ENCODE measurements at places on chromosomes 2 and 18.

- no peak for DNase-seq
Measured at GRCh38 chr18:78074400-78075020, 824.9 kb downstream of the GALR1 start.

DNA sequence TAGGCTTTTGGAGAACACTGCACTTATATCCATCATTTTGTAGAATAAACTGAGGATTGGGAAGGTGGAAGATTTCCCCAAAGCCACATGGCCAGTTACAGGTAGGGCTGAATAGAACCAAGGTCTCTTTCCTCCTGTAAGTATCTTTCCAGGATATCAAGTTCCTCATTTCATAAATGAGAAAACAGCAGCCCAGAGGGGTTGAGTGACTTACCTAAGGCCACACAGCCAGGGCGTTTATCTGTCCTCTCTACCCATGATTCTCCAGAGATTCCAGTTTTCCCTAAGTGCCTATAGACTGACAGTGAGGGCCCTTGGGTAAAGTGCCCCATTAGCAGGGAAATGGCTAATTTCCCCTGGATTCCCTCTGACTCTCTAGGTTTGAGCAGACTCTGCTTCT is 132.3 kb upstream of the SKOR2 start:
- no peak for DNase-seq

GRCh38 chr18:77157312-77157711 is 24.7 kb upstream of the MBP start:
- DNase-seq: no peak

DNA sequence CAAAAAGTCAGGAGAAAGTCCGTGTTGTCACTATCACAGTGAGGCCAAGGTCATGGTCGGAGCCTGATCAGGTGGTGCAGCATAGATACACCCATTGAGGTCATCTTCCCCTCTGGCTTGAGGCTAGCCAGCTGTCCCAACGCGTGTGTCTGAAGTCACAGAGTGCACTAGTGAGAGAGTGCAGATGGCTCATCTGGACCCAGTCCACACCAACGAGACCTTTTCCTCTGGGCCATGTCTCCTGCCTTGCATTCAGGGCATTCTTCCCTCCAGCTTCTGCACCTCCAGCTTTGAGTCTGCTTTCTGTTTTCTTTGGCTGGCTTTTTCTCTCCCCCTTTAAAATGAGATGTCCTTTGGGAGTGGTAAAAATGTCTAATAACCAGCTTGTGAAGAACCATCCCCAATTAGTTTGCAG is 146.9 kb downstream of the TDRD15 start:
- no peak for DNase-seq

GRCh38 chr2:196153480-196153879 is 17.9 kb downstream of the STK17B start:
- no peak for DNase-seq

- no peak for DNase-seq
Measured at GRCh38 chr2:5713101-5713500, 20.9 kb downstream of the SOX11 start.

- DNase-seq: peak; percentile 86
Measured at GRCh38 chr2:69933839-69934613, 19.1 kb downstream of the MXD1 start.

DNA sequence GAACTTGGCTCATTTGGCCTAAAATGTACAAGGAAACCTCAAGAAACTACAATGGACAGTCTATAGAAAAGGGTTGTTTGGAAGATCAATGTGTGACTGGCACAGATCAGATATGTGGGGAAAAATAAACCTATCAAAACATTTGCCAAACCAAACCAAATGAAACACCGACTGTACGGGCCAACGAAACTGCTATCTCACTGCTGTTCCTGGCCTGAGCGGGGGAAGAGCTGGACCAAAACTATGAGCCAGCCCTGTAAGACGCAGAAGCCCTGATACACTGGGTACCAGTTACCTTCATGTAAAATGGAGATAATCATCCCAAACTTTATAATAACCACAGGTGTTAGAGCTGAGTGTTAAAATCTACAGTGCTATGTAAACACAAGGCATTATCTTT is 11.7 kb downstream of the CDC42EP3 start:
- no peak for DNase-seq

- no peak for DNase-seq
Measured at GRCh38 chr2:31888550-31888949, 122.3 kb downstream of the MEMO1 start.

- DNase-seq: no peak
Measured at GRCh38 chr18:23992089-23992940, 22.2 kb upstream of the TTC39C start.

GRCh38 chr18:66105016-66105415 is 354.2 kb downstream of the CDH7 start:
- DNase-seq: no peak

GRCh38 chr2:2016651-2017311 is 272.5 kb upstream of the PXDN start:
- no peak for DNase-seq

- DNase-seq: peak; percentile 98
Measured at GRCh38 chr2:189210250-189211087, 30.9 kb upstream of the COL5A2 start.

All from fibroblast of mammary gland (primary cell).